ENCODE measurements at places on chromosomes 6 and 20.

GRCh38 chr20:60200305-60200918 is 242.2 kb downstream of the CDH26 start:
- no peak for DNase-seq

- DNase-seq, result no peak
Measured at GRCh38 chr6:34810936-34811632, 19.2 kb downstream of the BLTP3A start.

- no peak for DNase-seq
Measured at GRCh38 chr6:170212051-170212756, 78.7 kb downstream of the DLL1 start.

- no peak for DNase-seq
Measured at GRCh38 chr6:32254761-32255198, 30.9 kb upstream of the NOTCH4 start.

- peak; percentile 82 for DNase-seq
Measured at GRCh38 chr20:47493175-47493962, 8.3 kb upstream of the NCOA3 start.

GRCh38 chr6:26016245-26016962 is 53.8 kb downstream of the TRIM38 start:
- DNase-seq, result no peak

GRCh38 chr6:159973951-159974350 is 5.1 kb downstream of the IGF2R start:
- DNase-seq, result no peak

DNA sequence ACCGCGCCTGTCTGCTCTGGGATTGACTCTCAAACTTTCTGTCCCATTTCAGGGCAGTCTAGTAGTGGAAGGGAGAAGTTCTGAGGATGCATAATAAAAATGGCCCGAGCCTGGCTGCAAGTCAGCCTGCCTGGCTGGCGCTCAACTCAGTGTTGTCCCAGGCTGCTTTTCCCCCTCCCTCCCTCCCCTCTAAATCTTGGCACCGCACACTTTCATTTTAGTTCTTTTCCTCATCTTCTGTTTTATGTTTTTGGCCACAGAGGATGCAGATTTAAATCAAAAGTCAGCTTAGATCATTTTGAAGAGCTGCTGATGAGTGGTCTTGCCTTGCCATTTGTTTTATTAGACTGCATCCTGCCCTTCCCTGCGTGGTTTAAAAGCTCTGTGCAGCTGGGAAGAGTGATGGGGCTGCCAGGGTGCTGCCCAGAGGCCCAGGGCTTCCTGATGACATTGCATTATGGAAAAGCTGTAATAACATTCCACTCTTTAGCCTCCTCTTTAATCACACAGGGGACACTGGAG is 6.5 kb upstream of the UQCC2 start:
- no peak for DNase-seq

DNA sequence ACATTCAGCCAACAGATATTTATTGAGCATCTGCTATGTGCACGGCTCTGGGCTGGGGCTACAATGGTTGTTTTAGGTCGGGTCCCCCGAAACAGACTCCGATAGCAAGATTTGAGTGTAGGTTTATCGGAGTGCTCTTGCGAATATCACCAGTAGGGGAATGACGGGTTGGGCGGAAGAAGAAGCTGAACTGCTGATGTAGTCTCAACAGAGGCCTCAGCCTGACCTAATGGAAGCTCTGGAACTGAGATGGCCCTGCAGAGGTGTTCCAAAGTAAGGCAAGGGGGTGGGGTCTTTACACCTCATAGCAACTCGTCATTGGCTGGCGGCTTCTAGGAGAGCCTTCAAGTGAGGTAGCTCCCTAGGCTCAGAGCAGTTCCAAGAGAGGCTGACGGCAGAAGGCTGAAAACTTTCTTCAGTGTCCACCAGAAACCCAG is 1.1 kb downstream of the L3MBTL1 start:
- no peak for DNase-seq

GRCh38 chr6:5338177-5338960 is 77.1 kb downstream of the FARS2 start:
- no peak for DNase-seq

DNA sequence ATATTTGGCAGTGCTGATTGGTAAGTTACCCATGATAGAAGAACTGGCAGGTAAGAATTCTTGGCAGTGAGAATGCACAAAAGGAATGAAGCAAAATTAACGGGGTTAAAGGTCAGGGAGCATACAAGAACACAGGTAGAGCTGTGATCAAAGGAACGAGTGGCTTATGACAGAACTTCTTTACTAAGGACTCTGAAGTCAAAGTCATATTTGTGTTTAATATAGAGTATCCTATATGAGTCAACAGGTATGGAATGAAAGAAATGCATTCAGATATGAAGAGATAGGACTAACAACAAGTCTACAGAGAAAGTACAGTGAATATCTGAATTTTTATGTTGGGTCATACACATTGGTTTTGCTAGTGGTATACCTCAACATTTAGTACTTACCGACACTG is 209.0 kb upstream of the CITED2 start:
- no peak for DNase-seq

- no peak for DNase-seq
Measured at GRCh38 chr6:41446132-41446531, 100.0 kb upstream of the FOXP4 start.

DNA sequence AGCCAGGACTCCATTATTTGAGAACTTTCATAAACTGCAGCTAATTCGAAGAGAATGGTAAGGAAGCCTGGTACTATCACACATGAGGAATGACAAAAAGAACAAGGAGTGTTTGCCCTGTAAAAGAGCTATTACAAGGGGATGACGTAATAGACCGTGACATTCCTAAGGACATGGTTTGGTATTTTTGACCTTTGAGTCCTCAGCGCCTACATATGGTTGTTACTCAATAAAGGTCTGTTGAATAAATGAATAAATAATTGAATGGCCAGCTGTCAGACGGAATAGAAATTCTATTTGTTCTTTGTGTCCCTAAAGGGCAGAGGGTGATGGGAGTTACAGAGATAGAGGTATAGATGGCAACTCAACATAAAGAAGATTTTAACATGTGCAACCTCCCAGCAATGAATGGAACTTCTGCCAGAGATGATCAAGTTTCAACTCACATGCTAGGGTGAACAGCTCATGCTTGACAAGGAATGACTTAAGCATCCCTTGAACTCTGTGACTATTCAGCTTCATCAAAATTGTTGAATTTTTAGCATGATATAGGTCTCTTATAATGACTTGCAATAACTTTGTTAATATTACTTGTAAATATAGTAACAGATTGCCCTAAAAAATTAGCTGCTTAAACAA is 115.4 kb downstream of the TENT5A start:
- no peak for DNase-seq

- DNase-seq, result no peak
Measured at GRCh38 chr6:131924881-131925474, 26.2 kb downstream of the CCN2 start.

- no peak for DNase-seq
Measured at GRCh38 chr6:169864148-169865020, 113.0 kb downstream of the ERMARD start.

GRCh38 chr20:4926531-4927156 is 74.7 kb downstream of the SLC23A2 start:
- DNase-seq, result no peak

- no peak for DNase-seq
Measured at GRCh38 chr6:13425943-13426931, 61.2 kb downstream of the GFOD1 start.

DNA sequence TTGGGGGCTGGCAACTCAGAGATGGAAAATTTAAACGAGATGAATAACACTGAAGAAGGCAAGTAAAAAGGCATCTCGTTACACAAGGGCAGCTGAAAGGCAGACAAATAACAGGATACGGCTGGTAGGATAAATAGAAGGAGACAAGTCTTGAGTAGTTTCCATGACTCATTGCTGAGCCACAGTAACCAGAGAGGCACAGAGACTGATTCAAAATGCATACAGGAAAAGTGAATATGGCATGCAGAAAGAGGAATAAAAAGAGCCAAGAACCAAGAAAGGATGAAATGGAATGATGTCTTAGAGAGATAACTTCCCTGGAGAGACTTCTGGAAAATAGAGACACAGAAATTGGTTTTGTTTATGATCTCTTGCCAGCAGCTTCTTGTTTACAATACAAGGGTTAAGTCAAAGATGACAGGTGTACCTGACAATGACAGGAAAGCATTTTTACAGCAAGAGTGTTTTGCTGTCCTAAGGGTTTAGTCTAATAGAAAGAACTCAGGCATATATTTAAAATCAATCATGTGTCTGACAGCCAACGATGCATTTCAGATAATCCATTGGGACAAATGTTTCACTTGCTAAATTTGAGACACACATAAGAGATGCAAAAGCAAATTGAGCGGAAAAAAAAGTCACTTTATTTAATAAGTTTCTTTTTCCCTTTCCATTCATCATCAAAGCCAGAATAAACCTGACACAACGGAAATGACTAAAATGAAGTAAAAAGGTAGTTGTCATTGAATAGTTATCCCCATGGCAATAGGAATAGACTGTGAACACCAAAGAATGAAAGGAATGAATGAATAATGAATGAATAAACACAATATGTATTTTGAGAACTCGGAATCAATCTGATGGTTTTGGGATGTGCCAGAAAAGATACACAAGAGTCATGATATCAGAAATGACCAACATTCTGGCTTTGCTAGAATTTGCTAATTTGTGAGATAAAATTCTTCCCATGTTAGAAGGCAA is 68.0 kb upstream of the KCNQ5 start:
- DNase-seq, result no peak

DNA sequence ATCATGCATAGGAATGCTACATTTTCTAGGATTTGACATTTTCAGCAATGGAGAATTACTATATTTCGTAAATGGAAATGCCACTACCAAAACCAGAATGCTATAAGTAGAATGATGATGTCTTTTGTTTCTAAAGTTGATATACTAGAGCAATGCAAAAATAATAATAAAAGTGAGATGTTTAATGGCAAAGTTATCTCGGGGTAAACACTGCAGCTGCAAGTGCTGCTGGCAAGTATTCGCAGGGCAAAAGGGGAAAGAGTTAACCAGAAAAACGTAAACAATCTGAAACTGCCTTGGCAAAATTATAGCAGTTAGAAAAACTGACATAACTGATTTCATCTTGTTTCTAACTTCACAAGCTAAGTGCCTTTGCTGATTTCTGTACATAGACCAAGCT is 45.5 kb upstream of the FILIP1 start:
- DNase-seq, result no peak

- no peak for DNase-seq
Measured at GRCh38 chr6:32609391-32609730, 19.7 kb upstream of the HLA-DRB1 start.

GRCh38 chr6:80343511-80343910 is 237.0 kb downstream of the BCKDHB start:
- DNase-seq, result no peak

DNA sequence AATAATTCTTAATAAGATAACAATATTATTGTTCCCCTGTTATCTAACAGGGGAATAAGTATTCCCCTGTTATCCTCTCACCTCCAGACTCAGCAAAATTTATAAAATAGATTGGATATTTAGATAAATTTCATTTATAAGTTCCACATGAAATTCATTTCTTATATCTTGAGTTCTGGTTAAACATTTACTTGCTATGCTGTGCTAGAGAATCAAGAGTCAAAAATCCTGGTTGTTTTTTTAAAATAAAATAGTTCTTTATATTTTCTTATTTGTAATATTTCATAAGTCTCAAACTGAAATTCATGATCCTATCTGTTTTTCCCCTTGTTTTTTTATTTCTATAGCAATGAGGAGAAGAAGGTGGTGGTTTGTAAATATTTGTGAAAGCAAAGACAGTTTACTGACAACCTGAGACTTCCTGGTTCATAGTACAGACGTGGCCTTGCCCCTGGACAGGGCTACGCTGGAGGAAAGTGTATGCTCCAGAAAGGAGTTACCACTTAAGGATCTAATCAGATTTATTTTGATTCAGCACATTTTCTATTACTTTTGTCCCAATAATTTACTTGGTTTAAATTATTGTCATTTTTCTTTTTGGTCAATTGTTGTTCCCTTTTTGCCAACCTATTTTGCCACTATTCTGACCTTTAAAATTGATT is 37.8 kb upstream of the MARCKS start:
- no peak for DNase-seq

- DNase-seq, result no peak
Measured at GRCh38 chr6:131381709-131382093, 191.3 kb upstream of the ARG1 start.

DNA sequence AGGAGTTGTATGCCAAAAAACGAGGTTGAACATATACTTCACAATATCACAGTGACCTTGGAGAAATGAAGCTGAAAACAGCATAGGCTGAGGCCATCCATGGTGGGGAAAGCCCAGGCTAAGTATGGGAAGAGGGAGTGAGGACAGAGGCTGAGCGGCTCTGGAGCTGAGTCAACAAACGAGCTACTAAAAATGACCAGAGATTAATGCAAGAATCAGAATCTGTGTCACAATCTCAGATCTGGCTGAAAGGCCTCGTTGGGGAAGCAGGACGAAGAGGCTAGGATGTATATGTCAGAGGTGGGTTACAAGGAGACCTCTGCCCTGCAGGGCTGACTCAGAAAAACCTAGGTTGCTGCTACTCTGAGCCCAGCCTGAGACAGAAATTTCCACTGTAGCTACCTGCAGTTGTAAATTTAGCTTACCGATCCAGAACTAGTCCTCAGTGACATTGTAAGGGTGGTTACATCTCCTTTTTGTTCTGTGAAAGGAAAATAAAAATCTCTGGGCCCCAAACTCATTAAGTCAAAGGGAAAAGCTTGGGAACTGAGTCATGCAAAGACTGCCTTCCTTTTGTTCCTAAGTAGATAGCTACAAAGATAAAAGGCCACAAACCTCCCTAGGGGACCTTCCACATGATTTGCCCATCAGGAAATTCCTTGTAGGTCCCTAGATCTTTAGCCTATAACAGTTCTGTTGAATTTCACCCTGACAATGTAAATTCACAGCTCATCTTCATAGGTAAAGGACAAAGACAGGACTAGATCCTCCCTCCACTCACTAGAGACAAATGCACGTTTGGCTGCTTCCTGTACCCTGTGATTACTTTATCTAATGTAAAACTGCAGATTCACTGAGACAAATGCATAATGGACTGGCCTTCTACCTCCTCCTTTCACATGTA is 8.5 kb upstream of the TUBB2A start:
- DNase-seq, result no peak

GRCh38 chr6:13810688-13811446 is 3.5 kb downstream of the MCUR1 start:
- DNase-seq, result no peak

Data from omental fat pad (tissue), 4 donors.